ENCODE measurements at places on chromosomes 4 and X.

GRCh38 chrX:1452516-1453394 is at the start of gene ASMTL:
ASMTL (minus strand) TSS chrX:1452909; CDS start chrX:1452840, 69 bp downstream.
- DNase-seq, result no peak

DNA sequence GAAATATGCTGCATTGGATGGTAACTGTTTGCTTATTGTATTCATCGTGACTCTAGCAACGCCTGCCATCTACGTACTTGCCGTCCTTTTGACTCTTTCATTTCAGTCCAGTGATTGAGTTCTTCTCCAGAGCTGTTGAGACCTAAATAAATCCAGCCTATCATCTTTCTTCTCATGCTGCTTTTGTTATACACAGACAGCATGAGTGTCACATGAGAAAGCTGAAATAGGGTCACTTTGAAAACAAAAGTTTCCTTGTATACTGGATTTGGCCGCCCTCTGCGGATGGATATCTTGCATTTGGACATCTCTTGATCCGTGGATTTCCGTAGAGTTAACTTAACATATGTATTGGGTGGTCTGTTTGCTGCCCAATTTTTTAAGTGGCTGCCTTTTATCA is 67.2 kb downstream of the TMPRSS11F start:
- no peak for DNase-seq

DNA sequence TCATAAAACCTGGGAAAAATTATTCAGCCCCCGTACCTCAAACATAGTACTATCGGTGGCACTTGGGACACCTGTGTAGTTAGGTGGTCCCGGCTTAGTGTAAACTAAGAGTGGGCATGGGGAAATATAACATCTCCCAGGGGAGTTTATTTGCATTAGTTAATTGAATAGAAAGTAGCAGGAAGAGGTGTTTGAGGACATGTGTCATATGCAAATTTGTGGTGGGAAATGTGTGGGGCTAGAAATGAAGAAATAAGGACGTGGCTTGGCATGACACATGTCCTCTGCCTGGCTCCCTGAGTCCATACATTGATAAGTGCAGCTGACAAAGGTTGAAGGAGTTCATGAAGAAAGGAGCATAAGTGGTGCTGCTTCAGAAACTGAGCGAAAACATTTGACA is 483.6 kb downstream of the SH2D1A start:
- DNase-seq, result no peak

DNA sequence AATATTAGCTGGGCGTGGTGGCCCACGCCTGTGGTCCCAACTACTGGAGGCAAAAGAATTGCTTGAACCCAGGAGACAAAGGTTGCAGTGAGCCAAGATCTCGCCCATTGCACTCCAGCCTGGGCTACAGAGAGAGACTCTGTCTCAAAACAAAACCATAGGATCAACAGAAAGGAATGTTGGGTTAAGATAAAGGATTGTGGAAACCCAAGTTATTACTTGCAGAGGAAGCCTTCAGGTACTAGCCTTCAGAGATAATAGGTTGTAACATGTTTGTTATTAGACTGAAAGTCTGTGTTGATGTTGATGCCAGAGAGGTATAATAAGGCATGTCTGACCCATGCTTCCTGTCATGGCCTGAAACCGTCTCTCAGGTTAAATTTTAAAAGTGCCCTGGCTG is 16.9 kb downstream of the SSX5 start:
- DNase-seq, result no peak

GRCh38 chr4:8504279-8505007 is 63.9 kb downstream of the TRMT44 start:
- peak; percentile 60 for DNase-seq

DNA sequence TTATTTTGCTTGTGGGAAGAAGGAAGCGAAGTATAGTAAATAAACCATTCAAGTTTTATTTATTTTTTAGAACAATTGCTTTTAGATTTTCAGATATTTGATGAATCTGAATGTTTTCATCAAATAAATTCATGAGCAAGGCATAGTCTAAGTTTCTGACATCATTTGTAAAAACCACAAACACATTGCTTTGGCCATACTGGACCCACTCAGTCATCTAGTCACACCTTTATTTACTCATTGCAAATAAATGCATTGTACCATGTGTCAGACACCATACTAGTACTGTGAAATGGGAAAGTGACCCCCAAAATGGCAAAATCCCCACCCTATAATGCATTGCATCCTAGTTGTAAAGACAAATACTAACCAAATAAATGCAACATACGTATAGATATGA is 449.1 kb upstream of the SMIM31 start:
- DNase-seq, result no peak

GRCh38 chr4:128861856-128862518 is 52.5 kb downstream of the JADE1 start:
- DNase-seq, result no peak

GRCh38 chr4:3611778-3612177 is 79.6 kb upstream of the LRPAP1 start:
- DNase-seq, result no peak

DNA sequence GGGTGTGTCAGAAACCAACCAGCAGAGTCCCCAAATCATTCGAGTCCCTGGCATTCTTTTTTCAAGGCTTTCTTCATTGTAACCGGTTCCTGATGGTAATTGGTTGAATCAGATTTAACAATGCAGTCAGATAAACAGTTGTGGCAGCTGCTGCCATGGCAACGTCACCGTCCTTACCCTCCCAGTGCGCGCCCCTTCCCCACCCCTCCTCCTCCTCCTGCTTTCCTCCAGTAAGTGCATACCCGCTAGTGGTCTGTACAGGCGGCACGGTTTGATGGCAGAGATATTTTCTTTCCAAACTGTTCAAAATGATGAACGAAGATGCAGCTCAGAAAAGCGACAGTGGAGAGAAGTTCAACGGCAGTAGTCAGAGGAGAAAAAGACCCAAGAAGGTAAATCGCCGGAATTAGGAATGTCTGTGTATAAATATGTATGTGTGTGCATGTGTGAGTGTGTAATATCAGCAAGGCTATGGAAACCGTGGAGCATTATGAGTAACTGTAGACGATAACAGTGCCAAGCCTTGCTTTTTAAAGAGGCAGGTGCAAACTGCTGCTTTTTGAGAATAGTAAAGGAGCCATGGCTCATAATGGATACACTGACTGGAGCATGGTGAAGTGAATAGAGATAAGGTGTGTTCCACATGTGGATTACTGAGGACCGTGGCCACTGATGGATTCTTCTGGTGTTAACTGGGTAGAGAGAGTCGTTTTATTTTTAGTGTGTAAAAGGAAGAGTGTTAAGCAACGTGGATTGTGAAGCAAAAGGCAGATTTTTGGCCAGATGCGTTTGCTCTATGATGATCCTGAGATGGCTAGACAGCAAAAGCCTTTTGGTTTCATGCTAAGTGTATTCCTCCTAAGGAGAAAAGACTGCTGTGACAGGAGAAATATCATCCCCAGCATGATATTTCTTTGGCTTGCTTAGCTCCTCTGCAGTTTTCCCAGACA is at the start of gene ANK2:
ANK2 (plus strand) TSS at position 233 of the 950 bp plus-strand sequence; CDS start at position 309, 76 bp downstream.
- peak; percentile 40 for DNase-seq

DNA sequence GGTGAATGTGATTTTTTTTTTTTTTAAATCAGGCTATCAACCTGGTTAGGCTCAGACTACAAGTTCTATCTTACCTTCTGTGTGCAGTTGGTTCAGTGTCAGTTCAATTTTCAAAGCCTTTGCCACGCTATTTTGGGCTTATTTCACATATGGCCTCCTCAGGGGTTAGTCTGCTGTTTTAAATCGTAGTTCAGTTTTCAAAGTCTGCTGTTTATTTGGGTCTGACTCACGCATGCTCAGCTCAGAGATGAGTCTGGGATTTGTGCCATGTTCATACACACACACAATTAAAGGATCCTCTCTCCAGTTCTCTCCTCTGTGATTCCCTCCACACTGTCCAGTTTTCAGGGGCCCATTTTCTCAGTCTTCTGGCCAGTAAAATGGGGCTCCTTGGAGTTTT is 32.3 kb upstream of the ZFX start:
- no peak for DNase-seq

DNA sequence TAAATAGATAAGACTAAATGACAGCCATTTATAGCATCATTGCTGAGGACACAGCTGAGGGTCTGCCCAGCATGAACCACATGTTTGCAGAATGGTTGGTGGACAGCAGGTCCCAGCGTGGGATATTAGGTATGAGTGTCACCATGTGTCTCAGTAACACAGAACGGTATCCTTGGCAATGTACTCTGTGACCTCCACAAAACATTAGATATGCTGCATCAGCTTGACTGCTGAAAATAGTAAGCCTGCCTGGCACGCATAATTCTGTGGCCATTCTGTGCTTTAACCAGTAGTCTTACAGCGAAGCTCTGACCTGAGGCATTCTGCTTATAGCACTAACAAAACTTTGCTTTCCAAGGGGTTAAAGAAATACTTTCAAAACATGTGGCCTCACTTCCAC is 32.0 kb downstream of the LIMCH1 start:
- no peak for DNase-seq

DNA sequence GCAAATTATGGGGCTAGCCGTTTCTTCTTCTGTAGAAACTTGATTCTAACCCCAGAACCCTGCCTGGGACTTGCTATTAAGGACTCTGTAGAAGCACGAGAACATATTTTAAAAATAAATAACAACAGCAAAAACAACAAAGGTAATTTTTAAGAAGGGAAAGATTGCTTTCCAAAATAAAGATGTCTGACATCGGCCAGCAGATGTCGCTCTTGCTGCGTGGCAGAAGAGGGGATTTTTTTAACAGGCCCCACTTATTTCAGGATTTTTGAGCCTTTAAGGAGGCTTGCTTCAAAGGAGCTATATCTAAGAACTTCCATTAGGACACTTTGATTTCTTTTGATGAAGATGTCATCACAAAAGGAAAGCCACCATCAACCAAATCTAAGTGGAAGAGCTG is 62.8 kb upstream of the EGFL6 start:
- DNase-seq, result no peak

Measured in DMS79 (cell line).